Ecto neural progenitor cell (in vitro differentiated cells): ENCODE measurements at places on chromosomes 2 and 18.

DNA sequence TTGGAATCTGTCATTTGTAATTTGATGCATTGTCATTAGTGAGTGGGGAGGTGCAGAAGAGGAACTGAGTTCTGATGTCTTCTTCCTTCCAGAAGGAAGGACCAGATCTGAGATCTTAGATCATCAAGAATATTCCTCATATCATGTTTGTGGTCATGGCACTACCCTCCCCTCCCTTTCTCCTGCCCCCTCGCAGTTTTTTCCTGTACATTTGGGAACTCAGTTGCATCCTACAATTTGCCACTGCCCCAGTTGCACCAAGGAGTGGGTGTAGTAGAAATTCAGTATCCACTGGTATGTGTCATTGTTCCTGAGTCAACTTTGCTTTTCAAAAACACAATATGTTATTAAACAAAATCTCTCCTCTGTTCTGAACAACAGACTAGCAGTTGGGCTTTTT, 26.6 kb upstream of the ACVR1 start:
- DNase-seq: no peak

DNA sequence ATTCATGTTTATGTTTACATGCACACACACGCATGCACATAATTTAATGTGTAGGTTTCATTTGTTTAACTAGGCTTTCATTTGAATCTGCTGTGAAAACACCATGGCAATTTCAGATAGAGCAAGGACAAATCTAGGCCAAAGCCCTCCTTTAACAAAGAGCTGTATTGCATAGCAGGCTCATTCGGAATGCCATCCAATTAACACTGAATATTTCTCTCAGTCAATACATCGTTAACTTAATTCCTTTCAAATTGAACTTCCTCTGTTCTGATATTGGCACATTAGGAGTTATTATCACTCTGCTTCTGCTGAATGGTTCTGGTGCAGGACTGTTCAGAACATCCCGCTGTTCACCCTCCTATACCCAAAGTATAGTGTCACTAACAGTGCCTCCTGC, 435.1 kb upstream of the CDH20 start:
- DNase-seq: no peak

GRCh38 chr2:73984922-73985307, 205 bp downstream of the TET3 start:
- DNase-seq: peak; percentile 83

DNA sequence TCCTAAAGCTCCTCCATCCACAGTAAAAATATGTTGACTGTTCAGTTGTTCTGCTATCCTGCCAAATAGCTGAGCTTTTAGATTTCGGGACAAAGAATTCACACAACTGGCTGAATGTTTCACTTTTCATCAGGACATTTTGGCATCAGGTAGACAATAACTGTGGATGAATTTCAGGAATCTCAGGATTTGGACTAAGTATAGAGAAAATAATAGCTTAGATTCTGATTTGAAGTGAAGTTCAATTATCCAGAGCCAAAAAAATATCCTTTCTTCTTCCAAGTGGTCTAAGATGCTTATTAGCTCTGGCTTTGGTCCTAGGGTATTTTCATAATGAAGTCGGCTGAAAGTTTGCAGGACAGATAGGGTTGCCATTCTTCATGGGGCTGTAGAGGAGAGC, 16.1 kb downstream of the KCNE4 start:
- DNase-seq: no peak

- no peak for DNase-seq
Measured at GRCh38 chr18:75392226-75392578, 35.3 kb downstream of the SMIM21 start.

- DNase-seq: no peak
Measured at GRCh38 chr2:191533693-191534180, 144.2 kb upstream of the NABP1 start.
